ENCODE measurements at places on chromosomes 4 and X.

DNA sequence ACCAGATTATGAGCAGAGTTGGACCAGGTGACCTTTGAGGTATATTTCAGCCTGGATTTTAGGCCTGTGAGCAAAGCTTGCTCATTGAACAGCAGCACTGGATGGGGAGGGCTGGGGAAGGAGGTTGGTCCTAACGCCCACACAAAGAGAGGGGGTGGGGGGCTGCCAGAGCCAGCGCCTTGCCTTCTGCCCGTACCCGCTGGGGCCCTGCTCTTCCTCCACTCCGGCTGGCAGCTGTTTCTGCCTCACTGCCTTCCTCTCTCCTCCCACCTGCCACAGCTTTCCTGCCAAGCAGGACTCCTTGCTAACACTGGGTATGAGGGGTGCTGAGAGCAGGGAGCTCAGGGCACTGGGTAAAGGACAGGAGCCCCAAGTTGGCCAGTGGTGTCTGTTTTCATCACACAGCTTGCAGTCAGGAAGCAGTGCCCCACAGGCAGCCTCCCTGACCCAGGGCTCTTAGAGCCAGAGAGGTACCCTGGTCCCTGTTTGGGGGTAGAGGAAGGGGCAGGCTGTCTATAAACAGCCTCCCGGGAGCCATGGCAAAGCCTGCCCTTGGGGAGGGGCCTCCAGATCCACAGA is 6.1 kb downstream of the NALF2 start:
- DNase-seq, result no peak

DNA sequence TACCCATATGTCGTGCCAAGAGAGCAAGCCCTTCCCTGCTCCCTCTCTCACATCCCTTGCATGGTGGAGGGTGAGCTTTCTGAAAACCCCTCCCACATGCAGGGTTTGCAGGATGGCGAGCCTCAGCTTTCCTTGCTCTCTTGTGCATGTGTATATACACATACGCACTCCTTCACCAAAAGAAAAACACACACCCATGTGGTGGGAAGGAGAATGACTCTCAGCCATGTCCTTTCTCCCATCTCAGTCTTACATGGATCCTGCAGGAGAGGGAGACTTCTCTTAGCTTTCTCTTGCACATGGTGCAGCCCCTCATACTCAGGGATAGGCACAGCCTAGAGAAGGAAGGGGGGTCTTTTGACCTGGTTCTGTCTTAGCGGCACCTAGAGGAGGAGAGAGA is 81.1 kb downstream of the CLCN5 start:
- DNase-seq, result no peak

DNA sequence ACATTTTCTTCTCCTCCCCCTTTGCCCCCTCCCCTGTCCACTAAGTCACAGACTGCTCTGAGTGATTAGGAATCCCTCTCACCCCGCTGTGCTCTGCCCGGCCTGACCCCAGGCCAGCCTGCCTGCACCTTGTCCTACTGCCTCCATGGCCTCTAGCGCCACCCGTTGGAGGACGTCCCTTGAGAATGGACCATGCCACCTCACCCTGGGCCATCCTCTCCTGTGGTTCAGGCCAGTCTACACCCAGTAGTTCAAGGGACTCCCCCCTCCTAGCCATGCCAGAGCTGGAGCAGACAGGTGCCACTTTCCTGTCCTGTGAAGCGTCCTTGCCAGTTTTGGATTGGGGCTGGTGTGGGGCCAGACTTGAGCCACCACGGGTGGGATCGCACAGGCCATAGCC is 9.7 kb upstream of the IRAK1 start:
- DNase-seq, result no peak

GRCh38 chrX:57313583-57314215 is 27.2 kb downstream of the FAAH2 start:
- DNase-seq, result no peak

GRCh38 chrX:68754406-68754805 is 74.4 kb upstream of the EFNB1 start:
- no peak for DNase-seq

- no peak for DNase-seq
These were observed 24.3 kb downstream of the SHROOM3 start for GRCh38 chr4:76459291-76459723.

DNA sequence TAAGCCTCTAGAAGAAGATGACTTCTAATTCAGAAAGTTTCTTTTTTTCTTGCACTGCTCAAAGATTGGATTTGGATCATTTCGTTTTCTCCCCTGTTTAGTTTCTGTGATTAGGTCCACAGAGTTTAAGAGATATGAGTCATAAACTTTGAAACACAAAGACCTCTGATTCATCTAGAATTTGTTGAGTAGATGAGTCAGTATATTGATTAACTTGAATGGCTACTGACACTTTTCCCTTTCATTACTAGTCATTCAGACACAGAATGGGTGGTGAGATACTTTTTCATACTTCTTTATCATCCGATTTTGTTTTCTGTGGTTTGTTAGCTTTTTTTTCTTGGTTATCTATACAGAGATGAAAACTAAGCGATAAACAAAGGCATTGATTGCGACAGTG is 34.1 kb upstream of the AFF2 start:
- no peak for DNase-seq

GRCh38 chr4:75723163-75724065 is 963 bp upstream of the USO1 start:
- DNase-seq, result peak; percentile 23

DNA sequence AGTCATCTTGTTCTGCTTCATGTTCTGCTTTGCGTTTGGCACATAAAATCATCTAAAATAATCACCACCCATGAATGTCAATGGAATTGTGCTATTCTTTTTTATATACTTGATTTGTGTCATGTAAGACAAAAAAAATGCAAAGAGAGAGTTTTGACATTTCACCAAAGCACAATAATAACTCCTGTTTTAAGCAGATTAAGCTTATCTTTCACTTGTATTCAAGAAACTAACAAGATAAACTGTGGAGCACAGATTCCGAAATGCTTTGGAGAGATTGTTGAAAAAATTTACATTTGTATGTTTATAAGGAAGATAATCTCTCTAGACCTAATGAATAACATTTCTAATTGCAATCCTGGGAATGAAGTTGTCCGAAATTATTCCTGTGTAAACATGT is 225.1 kb upstream of the ANXA10 start:
- DNase-seq, result no peak

DNA sequence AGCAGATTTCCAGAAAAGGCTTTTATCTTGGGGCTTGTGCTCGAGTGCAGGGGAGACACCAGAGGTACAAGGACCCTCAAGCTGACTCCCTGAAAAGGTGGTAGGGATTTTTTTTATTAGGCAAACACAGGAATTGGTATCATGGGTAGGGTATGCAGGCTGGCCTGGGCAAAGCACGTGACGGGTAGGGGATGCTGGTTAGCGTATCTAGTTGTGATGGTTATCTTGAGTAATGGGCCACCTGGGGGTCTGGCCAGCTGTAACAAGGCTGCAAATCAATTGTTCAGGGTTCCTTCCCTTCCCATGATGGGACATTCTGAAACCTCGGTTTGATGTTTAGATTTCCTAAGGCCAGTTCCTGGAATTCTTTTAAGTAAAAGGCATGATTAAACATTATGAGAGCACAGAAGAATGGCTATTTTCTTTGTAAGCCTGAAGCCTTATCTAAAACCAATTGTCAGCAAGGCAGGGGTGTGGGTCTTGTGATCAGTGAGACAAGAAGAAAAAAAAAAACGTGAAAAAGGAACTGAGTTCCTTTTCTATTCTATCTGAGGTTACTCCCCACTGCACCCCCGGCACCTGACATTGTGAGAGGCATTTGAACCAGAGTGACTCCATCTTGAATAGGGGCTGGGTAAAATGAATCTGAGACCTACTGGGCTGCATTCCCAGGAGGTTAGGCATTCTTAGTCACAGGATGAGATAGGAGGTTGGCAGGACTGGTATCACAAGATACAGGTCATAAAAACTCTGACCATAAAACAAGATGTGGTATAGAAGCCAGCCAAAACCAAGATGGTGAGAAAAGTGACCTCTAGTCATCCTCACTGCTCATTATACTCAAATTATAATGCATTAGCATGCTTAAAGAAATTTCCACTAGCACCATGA is 64.2 kb upstream of the S100G start:
- no peak for DNase-seq

DNA sequence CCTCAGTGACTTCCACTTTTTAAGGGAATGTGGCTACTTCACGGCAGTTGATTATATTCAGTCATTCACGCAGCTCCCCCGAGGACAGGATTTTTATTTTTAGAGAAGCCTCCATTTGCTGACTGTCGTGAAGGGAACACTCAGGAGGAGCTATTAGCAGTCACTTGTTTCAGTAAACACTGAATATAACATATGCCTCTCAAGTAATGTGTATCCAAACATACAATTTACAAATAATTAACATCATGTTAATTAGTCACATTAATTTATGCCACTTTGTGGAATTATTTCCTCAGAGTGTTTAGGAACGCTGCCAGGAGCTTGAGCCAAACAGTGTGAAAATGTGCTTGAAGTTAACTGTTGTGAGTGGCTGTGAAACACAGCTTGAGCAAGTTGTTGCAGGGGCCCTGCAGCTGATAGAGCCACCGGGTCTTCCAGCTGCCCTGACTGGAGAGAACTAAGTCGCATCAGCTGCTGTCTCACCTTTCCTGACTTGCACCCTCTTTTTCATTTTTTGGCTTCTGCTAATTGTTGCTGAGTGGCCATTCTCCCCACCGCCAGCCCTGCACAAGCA is 245.6 kb downstream of the LDB2 start:
- no peak for DNase-seq

DNA sequence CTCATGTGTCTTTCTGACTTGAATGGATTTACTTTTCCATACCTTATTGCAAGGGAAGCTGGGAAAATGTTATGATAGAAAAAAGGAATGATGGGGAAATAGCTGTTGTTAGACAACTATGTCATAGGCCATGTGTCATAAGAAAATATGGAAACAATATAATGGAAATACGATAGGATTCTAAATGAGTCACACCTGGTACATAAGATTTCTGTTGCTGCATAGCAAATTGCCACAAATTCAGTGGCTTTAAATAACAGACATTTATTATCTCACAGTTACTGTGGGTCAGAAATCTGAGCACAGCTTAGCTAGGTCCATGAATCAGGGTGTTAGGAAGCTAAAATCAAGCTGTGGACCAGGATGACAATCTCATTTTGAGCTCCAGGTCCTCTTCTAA is 44.6 kb upstream of the ANKRD50 start:
- no peak for DNase-seq

DNA sequence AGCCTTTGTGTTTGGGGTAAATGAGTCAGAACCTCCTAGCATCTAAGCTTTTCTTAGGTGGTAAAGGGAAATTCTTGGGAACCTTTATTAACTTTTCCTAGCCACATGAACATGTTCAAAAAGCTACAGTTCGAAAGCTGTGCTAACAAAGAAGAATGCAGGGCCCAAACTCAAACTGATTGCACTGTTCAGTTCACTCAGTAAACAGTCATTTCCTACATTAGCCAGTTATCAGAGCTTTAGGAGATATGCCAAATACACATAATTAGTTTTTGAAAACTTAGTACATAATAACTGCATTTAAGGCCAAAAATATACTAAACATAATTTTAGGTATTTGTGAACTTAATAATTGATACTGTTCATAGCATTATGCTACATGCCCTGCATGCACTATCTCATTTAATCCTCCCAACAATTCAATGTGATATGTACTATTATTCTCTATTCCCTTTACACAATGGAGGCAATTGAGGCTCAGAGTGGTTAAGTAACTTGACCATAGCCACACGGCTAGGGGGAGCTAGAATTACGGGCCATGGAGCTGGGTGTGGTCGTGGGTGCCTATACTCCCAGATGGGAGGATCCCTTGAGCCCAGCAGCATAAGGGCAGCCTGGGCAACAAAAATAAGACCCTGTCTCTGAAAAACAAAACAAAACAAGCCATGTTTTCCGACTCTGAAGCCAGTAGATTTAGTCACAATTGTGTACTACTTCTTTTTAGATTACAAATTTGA is 43.9 kb upstream of the PDGFRA start:
- DNase-seq, result no peak

GRCh38 chr4:651884-652642 is 22.0 kb downstream of the ATP5ME start:
- DNase-seq, result no peak

DNA sequence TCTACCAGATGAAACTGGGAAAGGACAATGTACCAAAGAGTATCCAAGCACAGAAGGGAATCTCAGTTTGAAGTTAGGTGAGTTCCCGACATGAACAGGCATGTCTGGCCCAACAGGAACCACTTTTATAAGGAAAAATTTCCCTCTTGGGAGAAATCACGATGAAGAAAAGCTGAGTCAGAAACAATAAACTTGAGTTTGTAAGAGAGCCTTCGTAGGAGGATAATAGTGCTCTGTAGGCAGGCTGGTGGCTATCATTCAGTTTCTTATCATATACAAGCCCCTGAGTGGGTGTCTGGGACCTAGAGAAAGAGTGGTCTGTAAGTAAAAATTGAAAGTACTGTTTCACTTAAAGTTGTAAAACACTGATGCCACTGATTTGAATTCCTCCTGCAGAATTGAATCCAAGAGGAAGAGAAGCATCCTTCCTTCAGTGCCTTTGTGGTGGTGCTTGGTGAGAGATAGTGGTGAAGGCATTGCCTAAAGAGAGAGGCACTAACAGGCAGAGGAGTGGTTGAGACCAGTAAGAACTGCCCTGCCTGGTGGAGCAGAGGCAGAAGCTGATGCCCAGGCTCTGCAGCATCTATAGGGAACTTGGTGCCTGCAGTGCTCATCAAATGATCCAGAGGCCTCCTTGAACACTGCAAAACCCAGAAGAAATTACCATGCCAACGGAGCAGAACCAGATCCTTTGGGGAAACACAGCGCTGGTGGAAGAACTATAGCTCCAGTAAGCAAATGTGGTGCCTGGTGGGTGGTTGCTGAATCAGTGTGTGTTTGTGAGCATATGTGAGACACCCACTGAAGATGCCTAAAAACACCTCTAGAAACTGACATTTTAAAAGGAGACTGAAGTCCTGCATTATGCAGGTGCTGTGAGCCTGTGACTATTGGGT is 31.7 kb upstream of the METAP1 start:
- no peak for DNase-seq

DNA sequence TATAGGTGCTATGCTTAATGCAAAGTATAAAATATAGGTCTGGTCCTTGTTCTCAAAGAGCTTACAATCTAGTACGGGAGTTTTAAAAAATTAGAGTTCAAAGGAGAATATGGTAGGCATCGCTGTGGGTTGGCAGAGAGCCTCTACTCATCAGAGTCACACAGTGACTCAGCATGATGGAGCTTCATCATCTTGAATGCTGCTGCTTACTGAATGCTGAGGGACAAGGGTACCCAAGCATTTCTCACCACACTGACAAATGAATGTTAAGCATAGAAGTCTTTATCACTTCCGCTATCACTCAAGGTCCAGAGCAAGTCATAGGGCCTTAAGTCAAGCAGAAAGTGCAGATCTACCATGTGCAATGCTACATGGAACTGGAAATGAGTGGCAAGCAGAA is 268.6 kb upstream of the IGFBP7 start:
- DNase-seq, result no peak

DNA sequence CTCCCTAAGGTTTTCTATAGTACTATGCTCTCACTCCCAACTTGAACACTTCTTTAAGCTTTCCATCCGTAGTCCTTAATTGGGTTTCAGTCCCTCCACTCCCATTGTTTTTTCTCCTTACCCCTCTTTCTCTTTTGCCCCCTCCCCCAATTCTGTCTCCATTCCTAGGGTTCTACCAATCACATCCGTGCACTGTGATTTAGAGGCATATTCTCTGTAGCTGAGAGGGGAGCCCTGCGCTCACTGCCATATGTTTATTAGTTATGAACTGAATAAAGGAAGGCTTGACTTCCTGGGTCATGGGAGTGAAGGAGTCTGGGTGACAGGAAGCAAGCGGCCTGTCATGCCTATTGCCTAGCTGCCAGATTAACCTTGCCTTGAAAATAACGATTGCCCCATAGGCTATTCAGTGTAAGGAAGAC is 471 bp downstream of the MCTS1 start:
- peak; percentile 61 for DNase-seq

- DNase-seq, result no peak
These were observed 904.3 kb upstream of the GRIA3 start for GRCh38 chrX:122279746-122280145.

Data from inflammatory macrophage treated with lipopolysaccharide for 4 hours (primary cell).